Aorta (tissue), 5 donors: ENCODE measurements at places on chromosomes 4 and X.

GRCh38 chr4:127997534-127998388 is 32.6 kb downstream of the ABHD18 start:
- DNase-seq: no peak
- H3K27ac ChIP-seq: no peak overlapping the region
- no peaks in the 10 kb centered on the region for H3K4me1 ChIP-seq
- H3K4me3 ChIP-seq: no peak overlapping the region
- no peaks in the 10 kb centered on the region for H3K36me3 ChIP-seq

GRCh38 chrX:14896273-14896672 is 23.1 kb downstream of the MOSPD2 start:
- no peaks in the 10 kb centered on the region for H3K4me1 ChIP-seq
- DNase-seq: no peak
- H3K27me3 ChIP-seq: no peaks in the 10 kb centered on the region
- no peaks in the 10 kb centered on the region for H3K36me3 ChIP-seq
- no peak overlapping the region for H3K27ac ChIP-seq

DNA sequence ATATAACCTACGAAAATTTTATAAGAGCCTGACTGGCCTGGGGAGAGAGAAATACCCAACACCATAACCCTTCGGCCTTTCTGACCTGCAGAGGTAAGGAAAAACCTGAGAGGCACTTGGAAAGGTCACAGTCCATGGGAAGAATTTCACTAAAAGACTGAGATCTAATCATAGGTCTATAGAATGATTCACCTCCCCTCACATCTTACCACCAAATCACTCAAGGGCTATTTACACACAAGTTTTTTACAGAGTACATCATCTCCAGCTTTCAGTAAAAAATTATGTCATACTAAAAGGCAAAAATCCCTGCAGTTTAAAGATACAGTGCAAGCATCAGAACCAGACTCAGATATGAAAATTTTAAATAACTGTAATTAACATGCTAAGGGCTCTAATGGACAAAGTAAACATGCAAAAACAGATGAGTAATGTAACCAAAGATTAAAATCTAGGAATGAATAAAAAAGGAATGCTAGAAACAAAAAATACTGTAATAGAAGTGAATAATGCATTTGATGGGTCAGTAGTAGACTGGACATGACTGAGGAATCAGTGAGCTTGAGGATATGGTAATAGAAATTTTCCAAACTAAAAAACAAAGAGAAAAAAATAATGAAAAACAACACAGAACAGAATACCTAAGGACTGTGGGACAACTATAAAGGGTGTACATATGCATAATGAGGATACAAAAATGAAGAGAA is 32.1 kb upstream of the SLC16A2 start:
- H3K27ac ChIP-seq: no peak overlapping the region
- H3K36me3 ChIP-seq: no peaks in the 10 kb centered on the region
- no peaks in the 10 kb centered on the region for H3K27me3 ChIP-seq
- no peak overlapping the region for H3K4me3 ChIP-seq
- no peaks in the 10 kb centered on the region for H3K4me1 ChIP-seq

GRCh38 chrX:150036641-150037040 is 98.3 kb upstream of the EOLA2 start:
- H3K27me3 ChIP-seq: no peaks in the 10 kb centered on the region
- no peak overlapping the region for H3K4me3 ChIP-seq
- H3K27ac ChIP-seq: no peak overlapping the region
- no peak for DNase-seq
- no peaks in the 10 kb centered on the region for H3K4me1 ChIP-seq
